ENCODE measurements at places on chromosomes 4 and X.

GRCh38 chr4:30945586-30945985, 225.4 kb downstream of the PCDH7 start:
- no peak for DNase-seq

GRCh38 chrX:134377537-134377936, 82.4 kb upstream of the HPRT1 start:
- DNase-seq = peak; percentile 2

- no peak for DNase-seq
Observed at GRCh38 chr4:78707793-78708192, 68.4 kb upstream of the BMP2K start.

GRCh38 chr4:98261405-98262291, 464 bp downstream of the RAP1GDS1 start:
- DNase-seq = peak; percentile 6

GRCh38 chrX:139094671-139095592, 383.4 kb upstream of the FGF13 start:
- DNase-seq = no peak

- no peak for DNase-seq
Observed at GRCh38 chrX:56284269-56284668, 52.1 kb downstream of the KLF8 start.

GRCh38 chr4:142440093-142440492, 406.0 kb downstream of the INPP4B start:
- DNase-seq = no peak

DNA sequence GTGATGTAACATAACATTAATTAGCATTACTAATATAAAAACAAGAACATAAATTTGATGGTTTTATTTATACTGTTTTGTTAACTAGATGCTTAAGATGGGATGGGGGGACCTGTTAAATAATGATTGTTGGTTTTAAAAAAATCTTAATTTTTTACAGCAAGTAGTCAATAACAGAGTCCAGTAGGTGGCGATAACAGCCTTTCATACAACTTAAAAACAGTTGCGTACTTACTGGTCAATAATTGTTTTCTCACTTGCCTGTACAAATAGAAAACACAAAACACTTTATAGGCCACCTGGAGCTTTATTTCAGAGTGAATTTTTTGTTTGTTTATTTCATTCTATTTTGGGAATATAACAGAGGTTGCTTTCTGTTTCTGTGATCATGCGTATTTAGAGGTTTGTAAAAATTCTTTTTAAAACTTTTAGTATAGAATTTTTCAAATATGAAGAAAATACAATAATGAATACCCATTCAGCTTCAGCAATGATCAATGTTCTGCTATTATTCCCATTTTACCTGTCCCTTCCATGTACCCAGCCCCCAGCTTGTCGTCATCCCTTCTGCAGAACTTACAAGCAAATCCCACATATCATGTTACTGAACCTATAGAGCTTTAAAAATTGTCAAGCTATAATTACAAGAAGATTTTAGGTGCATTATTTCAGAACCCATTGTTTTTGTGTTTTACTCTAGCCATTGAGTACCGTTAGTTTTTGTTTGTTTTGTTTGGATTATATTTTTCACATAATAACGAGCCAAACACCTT, 97.1 kb downstream of the MRPL1 start:
- no peak for DNase-seq

DNA sequence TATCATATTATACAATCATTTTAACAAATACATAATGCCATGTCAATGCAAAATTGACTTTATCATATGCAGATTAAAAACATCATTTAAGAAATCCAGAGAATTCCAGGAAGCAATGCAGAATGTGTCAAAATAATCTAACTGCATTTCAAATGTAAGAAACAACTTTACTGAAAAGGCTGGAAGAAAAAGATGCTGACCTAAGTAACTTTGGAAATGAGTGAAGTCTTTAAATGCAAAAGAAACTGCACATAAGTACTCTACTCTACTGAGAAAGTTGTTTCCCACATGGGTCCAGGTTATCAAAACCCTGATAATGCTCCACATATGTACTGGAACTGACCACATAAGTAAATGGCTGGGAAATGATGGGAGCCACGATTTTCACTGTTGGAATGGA, 149.9 kb downstream of the EVC2 start:
- DNase-seq = no peak

GRCh38 chr4:48261281-48261680, 8.4 kb downstream of the TEC start:
- DNase-seq = no peak

DNA sequence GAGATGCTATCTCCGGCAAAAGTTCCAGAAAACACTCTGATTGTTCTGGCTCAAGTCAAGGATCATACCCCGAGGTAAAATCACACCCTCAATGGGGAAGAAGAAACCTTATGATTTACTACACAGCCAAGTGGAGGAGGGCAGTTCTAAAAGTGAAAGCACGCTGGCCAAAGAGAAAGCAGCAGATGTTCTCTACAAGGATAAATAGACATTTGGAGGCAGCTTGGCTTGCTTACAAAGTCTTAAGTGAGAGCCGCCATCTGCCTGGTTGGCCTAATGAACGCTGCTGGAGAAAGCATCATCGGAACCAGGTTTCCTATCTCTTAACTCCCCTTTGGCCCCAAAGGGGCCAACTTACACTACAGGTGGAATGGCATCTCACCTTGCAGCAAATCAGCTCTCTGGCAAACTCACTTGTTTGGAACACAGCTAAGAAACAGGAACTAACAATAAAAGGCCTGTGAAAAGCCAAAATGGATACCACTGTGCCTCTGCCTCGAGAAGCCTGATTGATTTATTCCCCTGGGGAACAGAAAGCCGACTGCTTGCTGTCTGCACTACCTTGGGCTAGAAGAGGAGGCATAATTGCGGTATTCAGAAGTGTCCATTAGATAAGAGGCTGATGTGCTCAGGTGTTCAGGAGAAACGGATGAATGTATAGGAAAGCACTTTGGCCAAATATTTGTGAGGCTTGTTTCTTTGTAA, 22.8 kb downstream of the FRAS1 start:
- no peak for DNase-seq

GRCh38 chr4:177163532-177163931, 146.1 kb upstream of the NEIL3 start:
- no peak for DNase-seq

- no peak for DNase-seq
Observed at GRCh38 chr4:15913631-15913970, 24.9 kb downstream of the FGFBP1 start.

DNA sequence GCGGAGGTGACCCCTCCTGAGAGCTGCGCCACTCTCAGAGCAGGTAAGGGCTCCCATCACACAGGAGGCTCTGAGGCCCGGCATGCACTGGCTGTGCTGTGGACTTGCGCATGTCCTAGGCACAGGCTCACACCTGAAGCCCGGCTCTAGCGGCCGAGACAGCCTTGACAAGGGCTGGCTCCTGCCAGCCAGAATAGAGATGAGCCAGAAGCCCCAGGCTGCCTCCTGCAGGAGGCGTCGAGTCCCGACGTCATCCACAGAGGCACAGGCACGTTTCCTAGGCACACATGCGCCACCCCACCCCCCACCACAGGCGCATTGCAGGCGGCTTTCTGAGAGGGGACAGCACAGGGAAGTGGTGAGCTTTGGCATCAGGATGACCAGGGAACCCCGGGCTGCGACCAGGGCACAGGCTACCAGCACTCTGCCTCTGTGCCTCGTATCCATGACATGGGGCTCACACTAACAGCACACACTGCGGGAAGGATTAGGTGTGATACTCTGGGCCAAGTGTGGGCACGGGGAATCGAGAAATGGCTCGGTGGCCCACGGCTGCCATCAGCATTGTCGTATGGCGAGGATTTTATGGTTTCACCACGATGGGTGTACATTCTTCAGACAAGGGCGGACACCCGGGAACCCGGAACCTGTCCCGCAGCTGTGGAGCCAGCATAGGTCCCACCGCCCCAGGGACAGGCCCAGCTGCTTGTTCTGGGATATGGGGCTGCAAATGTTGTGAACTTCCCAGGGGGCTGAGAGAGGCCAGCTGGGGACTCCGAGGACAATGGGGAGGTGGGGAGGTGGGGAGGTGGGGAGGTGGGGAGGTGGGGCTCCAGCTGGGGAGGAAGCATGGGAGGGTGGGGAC, 90.7 kb upstream of the ADRA2C start:
- no peak for DNase-seq

- no peak for DNase-seq
Observed at GRCh38 chrX:7059859-7060258, 87.7 kb upstream of the STS start.

DNA sequence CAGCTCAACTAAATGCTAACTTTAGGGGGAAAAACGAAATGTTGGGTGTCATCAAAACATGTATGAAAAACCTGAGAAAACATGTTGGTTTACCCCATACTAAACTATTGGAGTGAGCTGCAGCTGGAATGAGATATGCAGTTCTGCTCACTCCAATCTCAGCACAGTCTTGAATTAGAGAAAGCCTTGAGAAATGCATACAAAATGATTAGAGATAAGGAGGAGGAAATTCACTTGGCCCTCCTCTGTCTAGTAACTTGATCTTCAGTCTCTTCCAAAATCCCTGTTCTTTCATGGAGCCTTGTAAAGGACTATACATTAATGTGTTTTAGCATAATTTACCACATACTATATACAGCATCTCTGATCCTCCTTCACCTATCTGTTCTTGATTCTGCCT, 3.2 kb upstream of the LRCH2 start:
- DNase-seq = no peak

- DNase-seq = no peak
Observed at GRCh38 chrX:24672701-24673190, 21.0 kb upstream of the POLA1 start.

DNA sequence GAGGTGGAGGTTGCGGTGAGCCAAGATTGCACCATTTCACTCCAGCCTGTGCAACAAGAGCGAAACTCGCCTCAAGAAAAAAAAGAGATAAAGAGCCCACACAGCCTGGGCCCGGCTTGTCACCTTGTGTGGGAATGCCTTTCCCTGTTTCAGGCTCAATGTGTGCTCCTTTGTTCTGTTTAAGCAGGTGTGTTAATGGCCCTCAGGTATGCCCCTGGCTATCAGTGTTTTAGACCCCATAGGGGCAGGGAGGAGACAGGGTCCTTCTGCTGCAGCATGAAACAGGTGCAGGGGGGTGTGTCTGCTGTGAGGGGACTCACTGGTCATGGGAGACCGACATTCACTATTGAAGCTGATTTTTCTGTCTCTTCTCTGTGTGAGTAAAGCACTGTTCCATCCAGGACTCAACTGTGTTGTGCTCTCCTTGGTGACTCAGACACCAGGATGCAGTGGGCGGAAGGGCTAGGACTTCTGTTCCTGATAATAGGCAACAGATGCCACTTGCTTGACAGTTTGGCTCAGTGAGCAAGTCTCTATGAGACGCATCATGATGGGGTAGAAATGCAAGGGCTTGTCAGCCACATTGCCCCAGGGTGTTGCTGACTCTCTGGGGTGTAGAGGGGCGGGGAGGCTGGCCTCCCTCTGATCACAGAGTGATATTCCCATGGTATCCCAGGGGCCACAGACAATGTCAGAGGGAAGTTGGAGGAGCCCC, 15.6 kb upstream of the LAP3 start:
- DNase-seq = no peak

DNA sequence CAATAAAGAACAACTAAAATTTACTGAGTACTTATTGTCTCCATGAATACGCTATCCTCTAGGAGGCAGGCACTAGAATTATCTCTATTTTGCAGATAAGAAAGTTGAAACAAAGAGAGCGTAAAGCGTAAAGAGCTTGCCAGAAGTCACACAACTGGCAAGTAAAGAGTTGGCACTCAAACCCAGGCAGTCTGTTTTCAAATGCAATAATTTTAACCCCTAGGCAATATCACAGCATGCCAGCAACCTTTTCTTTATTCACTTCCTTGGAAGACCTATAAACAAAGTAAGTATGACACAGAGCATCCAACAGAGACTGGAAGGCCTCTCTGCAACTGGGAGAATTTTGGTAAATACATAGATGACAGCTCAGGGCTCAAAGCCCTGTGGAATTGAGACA, 23.2 kb upstream of the AMELX start:
- DNase-seq = no peak

DNA sequence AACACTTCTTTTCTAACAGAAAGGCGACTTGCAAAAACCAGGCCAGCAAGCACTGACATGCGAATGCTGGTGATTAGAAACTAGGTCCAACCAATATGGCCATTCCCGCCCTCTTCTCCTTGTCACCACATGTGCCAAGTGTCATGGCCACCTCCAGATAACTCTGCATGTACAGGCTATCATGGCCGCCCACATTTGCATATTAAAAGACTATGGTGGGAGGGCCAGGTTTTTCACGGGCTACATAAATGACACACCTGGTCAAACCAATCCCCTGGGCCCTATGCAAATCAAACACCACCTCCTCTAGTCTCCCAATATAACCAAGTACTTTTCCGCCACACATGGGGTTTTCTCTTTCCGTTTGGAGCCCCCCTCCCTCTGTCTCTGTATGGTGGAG, 40.1 kb downstream of the NUDT11 start:
- DNase-seq = no peak

GRCh38 chrX:13742397-13743176, 8.0 kb downstream of the OFD1 start:
- DNase-seq = peak; percentile 30

GRCh38 chrX:17030580-17031270, 84.3 kb downstream of the REPS2 start:
- DNase-seq = no peak

DNA sequence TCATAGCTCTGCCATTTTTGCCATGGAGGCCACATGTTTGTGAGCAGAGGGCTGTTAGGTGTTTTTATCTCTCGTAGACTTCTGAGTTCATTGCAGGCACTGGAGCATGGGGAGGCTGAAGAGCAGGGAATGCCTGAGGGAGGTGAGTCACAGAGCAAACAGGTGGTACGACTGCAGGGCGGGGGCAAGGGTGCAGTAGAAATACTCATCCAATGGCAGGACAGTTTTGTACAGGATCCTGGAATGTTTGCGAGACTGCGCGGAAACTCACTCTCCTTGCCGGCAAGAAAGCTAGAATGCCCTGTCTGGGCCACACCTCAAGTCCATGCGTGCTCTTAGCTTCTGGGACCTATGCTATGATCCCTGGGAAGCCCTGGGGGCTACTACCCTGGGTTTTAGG, 20.0 kb upstream of the VCX2 start:
- DNase-seq = no peak

DNA sequence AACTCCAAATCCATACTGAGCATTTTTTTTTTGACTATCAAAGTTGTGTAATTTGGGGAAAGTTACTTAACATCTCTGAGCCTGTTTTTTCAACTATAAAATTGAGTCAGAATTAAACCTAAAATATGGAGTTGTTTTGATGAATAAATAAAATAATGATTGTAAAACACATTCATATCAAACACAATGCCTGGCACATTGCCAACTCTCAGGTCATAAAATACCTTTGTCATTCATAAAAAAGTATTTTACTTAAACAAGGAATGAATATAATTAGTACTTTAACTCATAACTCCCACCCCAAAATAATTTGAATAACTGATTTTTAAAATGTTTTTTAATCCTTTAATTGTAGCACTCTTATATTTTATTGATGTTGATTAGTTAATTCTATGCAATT, 3.8 kb upstream of the GPR174 start:
- no peak for DNase-seq

- no peak for DNase-seq
Observed at GRCh38 chr4:26377328-26378311, 56.8 kb downstream of the RBPJ start.

GRCh38 chr4:113811359-113811758, 49.8 kb upstream of the CAMK2D start:
- DNase-seq = no peak

- DNase-seq = no peak
Observed at GRCh38 chr4:182276210-182277109, 33.3 kb downstream of the TENM3 start.
